ENCODE measurements at places on chromosomes 5 and 9.

DNA sequence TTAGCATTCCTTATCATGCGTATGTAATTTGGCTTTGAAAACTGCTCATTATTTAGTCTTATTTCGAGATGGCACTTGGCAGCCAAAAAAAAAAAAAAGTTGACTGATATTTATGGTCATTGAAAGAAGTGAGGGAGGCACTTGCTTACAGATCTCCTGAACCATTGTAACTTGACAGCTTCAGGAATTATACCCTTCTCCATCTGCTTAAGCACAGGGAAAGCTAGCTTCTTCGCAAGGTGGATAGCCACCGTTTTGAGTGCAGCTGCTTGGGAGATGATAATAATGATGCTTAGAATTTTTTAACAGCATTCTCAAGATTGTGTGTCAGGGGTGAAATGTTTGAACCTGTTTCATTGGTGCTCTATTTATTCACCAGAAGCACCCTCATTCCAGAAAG lies 116.1 kb downstream of the GIN1 start:
- no peak for DNase-seq

DNA sequence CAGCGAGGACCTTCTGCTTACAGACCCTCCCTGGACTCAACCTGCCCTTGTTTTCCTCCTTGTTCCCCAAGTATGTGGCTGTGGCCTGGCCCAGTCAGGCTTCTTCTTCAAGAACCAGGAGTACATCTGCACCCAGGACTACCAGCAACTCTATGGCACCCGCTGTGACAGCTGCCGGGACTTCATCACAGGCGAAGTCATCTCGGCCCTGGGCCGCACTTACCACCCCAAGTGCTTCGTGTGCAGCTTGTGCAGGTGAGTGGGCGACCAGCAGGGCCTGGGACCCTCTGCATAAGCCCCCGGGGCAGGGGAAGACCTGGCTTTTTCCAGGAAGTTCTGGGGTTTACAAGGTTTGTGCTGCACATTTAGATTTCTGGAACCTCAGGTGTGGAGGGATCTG lies 56.9 kb downstream of the ABLIM3 start:
- no peak for DNase-seq

GRCh38 chr5:180803181-180804128 lies 849 bp upstream of the MGAT1 start:
- DNase-seq: peak; percentile 66

GRCh38 chr5:1781726-1782384 lies 17.8 kb downstream of the MRPL36 start:
- no peak for DNase-seq

- DNase-seq: no peak
Observed at GRCh38 chr5:121189342-121190305, 662.1 kb upstream of the FTMT start.

- DNase-seq: no peak
Observed at GRCh38 chr5:73822989-73823339, 197.0 kb downstream of the ARHGEF28 start.

- no peak for DNase-seq
Observed at GRCh38 chr9:99220011-99220410, 1.7 kb downstream of the ALG2 start.

- DNase-seq: no peak
Observed at GRCh38 chr5:87155106-87155505, 112.6 kb upstream of the RASA1 start.

DNA sequence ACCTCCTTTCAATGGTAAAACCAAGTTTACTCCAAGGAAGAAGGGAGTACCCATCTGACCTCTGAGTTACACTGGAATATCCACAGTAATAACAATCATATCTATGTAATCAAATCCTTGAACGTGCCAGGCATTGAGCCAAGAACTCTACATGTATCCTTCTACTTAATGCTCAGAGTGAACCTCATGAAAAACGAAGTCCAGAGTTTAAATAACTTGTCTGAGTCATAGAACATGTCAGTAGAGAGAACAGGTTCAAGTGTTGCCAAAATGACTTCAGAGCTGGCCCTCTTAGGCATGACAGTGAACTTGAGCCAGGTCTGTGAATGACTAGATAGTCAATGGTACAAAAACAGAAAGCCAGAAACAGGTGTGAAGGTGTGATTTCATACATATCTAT lies 164.1 kb upstream of the ZNF618 start:
- no peak for DNase-seq

DNA sequence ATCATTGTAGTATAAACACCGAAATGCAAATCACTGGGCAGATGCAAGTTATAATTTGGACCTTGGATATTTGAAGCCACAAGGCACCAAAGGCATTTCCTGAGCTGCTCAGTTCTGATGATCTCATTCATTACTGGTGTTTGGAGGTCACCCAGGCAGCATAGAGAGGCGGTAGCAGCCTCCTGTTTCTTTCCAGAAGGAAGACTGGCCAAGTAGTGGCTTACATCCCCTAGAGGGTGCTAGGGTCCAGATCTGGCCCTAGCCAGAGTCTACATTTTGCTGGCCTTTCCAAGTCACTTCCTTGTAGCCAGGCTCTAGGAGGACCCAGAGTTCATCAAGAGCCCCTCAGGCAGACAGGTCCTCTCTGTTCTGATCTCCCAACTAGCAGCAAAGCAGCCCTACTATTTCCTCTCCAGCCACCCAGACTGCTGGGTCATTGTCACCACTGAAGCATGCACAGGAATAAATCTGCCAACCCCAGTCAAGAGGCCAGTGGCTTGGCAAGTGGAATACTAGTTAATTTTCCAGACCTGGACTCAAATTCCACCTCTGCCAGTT lies 33.4 kb upstream of the TTC1 start:
- DNase-seq: no peak

- no peak for DNase-seq
Observed at GRCh38 chr9:131809941-131810344, 70.1 kb upstream of the RAPGEF1 start.

GRCh38 chr5:125655156-125655555 lies 768.1 kb upstream of the GRAMD2B start:
- DNase-seq: no peak

GRCh38 chr9:119801311-119801710 lies 432.1 kb upstream of the BRINP1 start:
- no peak for DNase-seq

- DNase-seq: no peak
Observed at GRCh38 chr5:9362600-9362999, 183.3 kb downstream of the SEMA5A start.

DNA sequence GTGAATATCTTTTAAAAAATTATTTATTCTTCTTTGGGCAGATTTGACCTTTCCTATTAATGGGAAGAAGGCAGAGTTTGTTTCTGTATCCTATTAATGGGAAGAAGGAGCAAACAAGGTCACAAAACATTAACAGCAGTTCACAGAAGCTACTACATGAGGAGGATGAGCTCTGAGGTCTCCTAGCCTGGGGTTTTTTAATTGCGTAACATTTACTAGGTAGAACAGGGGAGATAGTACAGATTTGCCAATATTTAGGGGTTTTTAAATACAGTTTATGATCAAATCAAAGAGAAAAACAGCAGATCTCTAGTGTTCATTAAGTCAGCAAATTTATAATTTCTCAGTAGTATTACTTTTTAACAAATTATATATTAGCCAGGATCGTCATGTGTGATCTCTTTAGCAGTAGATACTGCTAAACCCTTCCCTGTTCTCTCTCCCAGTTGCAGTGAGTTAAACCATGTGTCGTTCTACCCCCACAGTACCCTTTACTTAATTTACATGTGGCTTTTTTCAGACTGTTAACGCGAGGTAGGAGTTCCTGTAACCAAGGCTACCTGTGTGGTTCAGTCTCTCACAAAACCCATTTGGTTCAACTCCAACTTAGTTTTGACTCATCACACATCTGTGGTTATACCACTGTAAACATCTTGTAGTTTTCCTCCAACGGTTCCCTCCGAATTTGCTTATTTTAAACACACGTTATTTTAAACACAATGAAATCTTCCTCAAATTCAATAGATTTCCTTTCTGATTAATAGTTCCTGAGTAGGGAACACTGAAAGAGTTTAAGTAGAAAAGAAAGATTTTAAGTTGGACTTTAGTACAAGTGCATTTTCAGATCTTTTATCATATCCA lies 13.3 kb downstream of the SLC25A46 start:
- DNase-seq: no peak

Measured in stimulated activated CD8-positive, alpha-beta memory T cell treated with anti-CD3 and anti-CD28 coated beads, Interleukin-4, amount 100 ng/mL, for 4 hours (primary cell).